Stomach (tissue), 19 donors: ENCODE measurements at places on chromosomes 5 and 9. TPM values are rescaled to one million over a fixed set of nuclear protein-coding genes. Genes with fewer than 3 reads are reported as not detected.

DNA sequence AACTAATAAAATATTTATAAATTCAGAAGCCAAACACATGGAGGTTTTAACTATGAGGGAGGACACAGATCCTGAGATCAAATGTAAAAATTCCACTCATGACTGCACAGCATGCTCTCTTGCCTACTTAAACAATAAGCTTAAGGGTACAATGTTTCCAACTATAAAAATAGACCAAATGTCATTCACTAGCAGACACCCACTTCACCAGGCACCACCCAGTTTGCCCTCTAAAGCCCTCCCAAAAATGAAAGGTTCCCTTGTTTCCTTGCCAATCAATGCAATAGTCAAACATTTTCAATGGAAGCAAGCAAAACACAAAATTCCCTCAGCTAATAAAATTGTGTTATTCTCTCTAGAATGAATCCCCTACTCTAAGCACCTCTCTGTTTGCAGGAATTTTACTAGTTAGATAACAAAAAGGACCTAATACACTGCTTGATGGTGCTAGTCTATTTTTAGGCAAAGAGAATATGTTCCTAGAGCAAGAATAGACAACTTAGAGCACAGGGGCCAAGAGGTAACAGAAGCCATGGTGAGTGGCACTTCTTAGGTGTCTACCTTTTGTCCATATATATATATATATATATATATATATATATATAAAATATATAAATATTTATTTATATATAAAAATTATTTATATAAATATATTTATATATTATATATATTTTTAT lies 135.3 kb downstream of the HOMER1 start:
- no peak overlapping the region for H3K4me3 ChIP-seq
- DNase-seq, result no peak
- no peak overlapping the region for H3K27ac ChIP-seq
- H3K36me3 ChIP-seq, result peaks cover 6% of the 10 kb centered on the region

DNA sequence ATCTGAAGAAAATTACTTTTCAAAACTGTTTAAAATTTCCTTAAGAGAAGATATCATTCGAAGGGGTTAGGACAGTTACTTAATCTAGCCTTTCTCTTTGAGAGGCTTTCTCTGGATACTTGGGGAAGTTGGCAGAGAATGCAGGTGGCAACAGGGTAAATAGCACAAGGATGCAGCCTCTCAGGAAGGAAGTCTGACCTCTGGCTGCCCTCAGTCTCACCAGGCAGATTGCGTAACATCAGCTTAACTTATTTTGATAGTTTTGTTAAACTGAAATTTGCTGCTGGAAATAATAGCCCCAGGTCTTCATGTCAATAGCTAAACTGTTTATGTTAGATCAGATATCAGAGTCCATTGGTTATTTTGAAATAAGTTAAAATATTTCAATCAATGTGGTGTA lies 20.4 kb downstream of the CCDC192 start:
- no peak overlapping the region for H3K4me3 ChIP-seq
- H3K4me1 ChIP-seq, result no peaks in the 10 kb centered on the region
- DNase-seq, result no peak
- H3K36me3 ChIP-seq, result no peaks in the 10 kb centered on the region
- no peak overlapping the region for H3K27ac ChIP-seq
- no peaks in the 10 kb centered on the region for H3K27me3 ChIP-seq

DNA sequence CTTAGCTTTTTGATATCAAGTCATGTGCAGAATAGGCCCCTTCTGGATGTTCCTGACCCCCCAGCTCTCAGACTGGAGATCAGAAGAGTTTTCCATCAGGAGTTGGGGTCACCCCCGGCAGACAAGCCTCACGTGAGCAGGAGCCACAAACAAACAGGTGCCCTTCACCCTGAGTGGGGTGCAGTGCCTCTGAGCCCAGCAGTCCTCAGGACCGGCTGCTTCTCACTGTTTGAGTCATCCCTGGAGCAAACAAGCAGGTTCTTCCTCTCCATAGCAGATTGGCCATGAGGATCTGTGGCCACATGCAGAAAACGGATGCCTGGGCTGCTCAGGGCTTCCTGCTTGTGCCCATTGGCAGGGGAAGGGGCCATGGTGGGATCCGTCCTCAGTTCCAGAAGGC lies 47.0 kb downstream of the LRSAM1 start:
- H3K4me1 ChIP-seq, result peaks cover 10% of the 10 kb centered on the region
- no peak overlapping the region for H3K27ac ChIP-seq
- H3K4me3 ChIP-seq, result no peak overlapping the region
- H3K36me3 ChIP-seq, result peaks cover 33% of the 10 kb centered on the region

DNA sequence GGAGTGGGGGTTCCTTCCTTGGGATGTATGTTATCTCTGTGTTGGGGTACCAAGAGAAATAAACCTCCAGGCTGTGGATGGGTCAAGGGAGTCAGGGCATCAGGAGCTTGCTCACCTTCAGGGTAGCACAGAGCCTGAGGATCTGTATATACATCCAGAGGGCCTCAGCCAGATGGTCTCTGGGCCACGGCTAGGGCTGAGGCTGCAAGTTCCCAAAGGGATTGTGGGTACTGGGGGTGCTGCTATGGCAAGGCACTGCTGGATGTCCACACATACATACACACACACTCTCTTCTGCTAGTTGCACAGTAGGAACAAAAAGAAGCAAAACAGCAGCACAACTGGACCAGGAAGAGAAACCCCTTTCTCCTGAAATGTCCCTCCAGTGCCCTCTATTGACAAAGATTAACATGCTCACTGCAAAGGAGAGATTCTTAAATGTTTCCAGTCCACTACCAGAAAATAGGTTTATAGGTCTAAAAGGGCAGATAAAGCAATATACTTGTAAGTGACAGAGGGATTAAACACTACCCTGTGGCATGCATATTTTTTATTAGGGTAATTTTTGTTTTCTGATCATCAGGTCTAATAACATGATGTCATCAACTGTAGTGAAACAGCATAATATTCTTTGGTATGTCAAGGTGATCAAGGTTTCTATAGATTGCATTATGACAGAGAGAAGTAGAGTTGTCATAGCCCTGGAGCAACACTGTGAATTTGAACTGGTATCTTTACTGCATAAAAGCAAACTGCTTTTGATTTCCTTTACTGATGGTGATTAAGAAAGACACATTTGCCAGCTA lies 56.3 kb upstream of the KCNN2 start:
- no peak for DNase-seq
- H3K36me3 ChIP-seq, result no peaks in the 10 kb centered on the region
- no peaks in the 10 kb centered on the region for H3K4me1 ChIP-seq
- H3K27ac ChIP-seq, result no peak overlapping the region

Gene TJP2
- 162 TPM for total RNA-seq

GRCh38 chr5:54558362-54558761 lies 40.8 kb downstream of the SNX18 start:
- peak; percentile 28 for DNase-seq
- no peaks in the 10 kb centered on the region for H3K27me3 ChIP-seq
- H3K27ac ChIP-seq, result peak overlapping the region; percentile 60
- no peaks in the 10 kb centered on the region for H3K36me3 ChIP-seq

- no peak for DNase-seq
- H3K4me3 ChIP-seq, result no peak overlapping the region
- no peaks in the 10 kb centered on the region for H3K27me3 ChIP-seq
- no peaks in the 10 kb centered on the region for H3K36me3 ChIP-seq
These were observed 1561.4 kb downstream of the MAT2B start for GRCh38 chr5:165066751-165067385.

Gene TMEM252
- not detected for total RNA-seq

- H3K36me3 ChIP-seq, result no peaks in the 10 kb centered on the region
- H3K4me3 ChIP-seq, result no peak overlapping the region
- no peak for DNase-seq
- H3K27me3 ChIP-seq, result no peaks in the 10 kb centered on the region
- no peak overlapping the region for H3K27ac ChIP-seq
These were observed 135.2 kb upstream of the TUSC1 start for GRCh38 chr9:25813478-25813877.

GRCh38 chr9:129391221-129391661 lies 213.2 kb upstream of the IER5L start:
- H3K4me3 ChIP-seq, result no peak overlapping the region
- DNase-seq, result no peak
- H3K27me3 ChIP-seq, result no peaks in the 10 kb centered on the region
- H3K27ac ChIP-seq, result no peak overlapping the region

Gene UBE2QL1
- 0.89 TPM for total RNA-seq

Gene EXOSC3
- 55.3 TPM for total RNA-seq

- peaks cover 13% of the 10 kb centered on the region for H3K27me3 ChIP-seq
- H3K4me3 ChIP-seq, result peak overlapping the region; percentile 52
- DNase-seq, result no peak
- H3K27ac ChIP-seq, result peak overlapping the region; percentile 91
These were observed 302.1 kb downstream of the PARP8 start for GRCh38 chr5:50968356-50969149.

Gene RXRA
- total RNA-seq, result 35.9 TPM

DNA sequence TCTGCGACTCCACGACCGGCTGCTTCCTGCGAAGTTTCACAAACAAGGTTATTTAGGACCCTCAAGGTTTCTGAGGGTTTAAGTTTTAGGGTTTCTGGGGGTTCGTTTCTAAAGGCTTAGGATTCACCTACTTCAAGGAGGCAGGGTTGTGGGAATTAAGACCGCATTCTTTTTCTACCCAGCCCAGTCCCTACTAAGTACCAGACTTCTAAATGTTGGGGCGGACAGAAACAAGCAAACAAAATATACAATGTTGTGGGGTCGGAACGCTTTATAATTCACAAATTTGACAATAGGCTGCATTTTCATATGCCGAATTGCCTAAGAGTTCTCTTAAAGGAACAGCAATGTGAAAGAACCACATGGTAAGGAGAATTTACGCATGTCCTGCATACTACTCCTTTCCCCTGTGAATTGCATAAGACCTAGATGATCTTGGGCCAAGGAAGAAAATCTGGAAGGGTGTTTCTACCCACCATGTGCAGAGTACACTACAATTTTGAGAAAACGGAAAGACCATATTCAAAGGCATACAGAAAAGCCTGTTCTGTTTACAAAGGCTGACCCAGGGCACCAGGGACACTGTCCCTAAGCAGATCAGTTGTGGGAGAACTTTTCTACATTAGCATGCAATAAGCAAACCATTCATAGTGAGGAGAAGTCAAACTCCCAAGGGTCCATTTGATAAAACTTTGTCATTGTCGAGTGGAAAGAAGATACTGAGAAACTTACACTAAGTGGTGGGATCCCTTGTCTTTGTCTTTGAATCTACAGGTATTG lies 457.3 kb downstream of the RAB3C start:
- H3K4me1 ChIP-seq, result peaks cover 28% of the 10 kb centered on the region
- H3K36me3 ChIP-seq, result no peaks in the 10 kb centered on the region
- H3K27ac ChIP-seq, result peak overlapping the region; percentile 92
- H3K27me3 ChIP-seq, result no peaks in the 10 kb centered on the region
- H3K4me3 ChIP-seq, result peak overlapping the region; percentile 78

Gene SLC26A2
- total RNA-seq, result 8.4 TPM

- peaks cover 6% of the 10 kb centered on the region for H3K4me1 ChIP-seq
- no peak overlapping the region for H3K27ac ChIP-seq
- no peak for DNase-seq
- no peak overlapping the region for H3K4me3 ChIP-seq
- H3K27me3 ChIP-seq, result no peaks in the 10 kb centered on the region
- no peaks in the 10 kb centered on the region for H3K36me3 ChIP-seq
These were observed 132.2 kb upstream of the HMHB1 start for GRCh38 chr5:143679777-143680176.

Gene TLE1
- 136 TPM for total RNA-seq

- H3K4me3 ChIP-seq, result no peak overlapping the region
- DNase-seq, result no peak
- H3K36me3 ChIP-seq, result no peaks in the 10 kb centered on the region
- no peaks in the 10 kb centered on the region for H3K27me3 ChIP-seq
- peaks cover 66% of the 10 kb centered on the region for H3K4me1 ChIP-seq
These were observed 24.8 kb downstream of the PTPN3 start for GRCh38 chr9:109473329-109473728.

Gene RCL1
- 11.7 TPM for total RNA-seq

GRCh38 chr9:24439456-24439855 lies 106.2 kb downstream of the IZUMO3 start:
- H3K4me1 ChIP-seq, result no peaks in the 10 kb centered on the region
- no peak overlapping the region for H3K4me3 ChIP-seq
- no peaks in the 10 kb centered on the region for H3K36me3 ChIP-seq
- H3K27ac ChIP-seq, result no peak overlapping the region
- H3K27me3 ChIP-seq, result no peaks in the 10 kb centered on the region

- no peaks in the 10 kb centered on the region for H3K36me3 ChIP-seq
- H3K27me3 ChIP-seq, result no peaks in the 10 kb centered on the region
- peaks cover 13% of the 10 kb centered on the region for H3K4me1 ChIP-seq
- no peak overlapping the region for H3K27ac ChIP-seq
- H3K4me3 ChIP-seq, result no peak overlapping the region
These were observed 120.8 kb downstream of the GALNT10 start for GRCh38 chr5:154311362-154311761.

DNA sequence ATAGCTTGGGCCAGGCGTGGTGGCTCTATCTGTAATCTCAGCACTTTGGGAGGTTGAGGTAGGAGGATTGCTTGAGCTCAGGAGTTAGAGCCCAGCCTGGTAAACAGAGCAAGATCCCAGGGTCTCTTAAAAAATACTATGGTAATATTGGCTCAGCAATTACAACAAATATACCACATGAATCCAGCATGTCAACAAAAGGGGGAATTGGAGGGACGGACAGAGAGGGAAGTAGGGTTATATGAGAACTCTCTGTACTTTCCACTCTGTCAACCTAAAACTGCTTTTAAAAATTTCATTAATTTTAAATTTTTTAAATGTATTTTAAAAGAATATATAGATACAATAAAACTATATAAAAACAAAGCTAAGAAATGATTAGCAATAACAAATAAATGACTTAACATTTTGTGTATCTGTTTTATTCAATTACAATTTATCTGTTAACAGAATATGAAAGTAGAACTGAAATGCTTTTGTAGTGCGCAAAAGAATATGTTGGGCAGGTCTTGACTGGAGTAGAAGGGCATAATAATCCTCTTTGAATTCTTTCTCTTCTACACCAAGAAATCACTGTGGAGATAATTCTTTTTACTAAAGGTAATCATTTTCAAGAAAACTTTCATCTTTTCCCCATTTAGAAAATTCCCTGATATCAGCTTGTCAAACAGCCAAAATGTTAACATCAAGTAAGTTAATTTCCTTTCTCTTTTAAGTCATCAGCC lies 12.9 kb upstream of the CDC42SE2 start:
- H3K27me3 ChIP-seq, result no peaks in the 10 kb centered on the region
- no peak for DNase-seq
- H3K4me3 ChIP-seq, result no peak overlapping the region

GRCh38 chr9:130382096-130382495 lies 62.7 kb upstream of the ASS1 start:
- no peaks in the 10 kb centered on the region for H3K4me1 ChIP-seq
- H3K4me3 ChIP-seq, result no peak overlapping the region
- DNase-seq, result no peak
- H3K27me3 ChIP-seq, result peaks cover 12% of the 10 kb centered on the region
- H3K27ac ChIP-seq, result no peak overlapping the region

DNA sequence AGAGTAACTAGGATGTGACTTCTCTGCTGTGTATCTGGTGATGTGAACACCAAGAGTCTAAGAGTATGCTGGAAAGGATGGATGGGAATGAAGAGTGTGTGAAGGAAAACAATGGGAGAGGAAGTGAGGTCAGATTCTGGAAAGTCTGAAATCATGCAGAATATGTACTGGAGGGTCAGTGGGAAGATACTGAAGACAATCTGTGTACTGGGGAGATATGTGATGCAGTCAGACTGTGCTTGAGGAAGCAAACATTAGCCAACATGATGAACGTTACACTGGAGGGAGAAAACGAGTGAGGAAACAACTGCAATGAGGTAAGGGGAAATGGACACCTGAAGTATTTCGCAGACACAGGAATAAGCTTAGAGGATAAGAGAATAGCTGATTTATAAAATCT lies 105.7 kb downstream of the NR3C1 start:
- H3K27ac ChIP-seq, result no peak overlapping the region
- no peaks in the 10 kb centered on the region for H3K27me3 ChIP-seq
- no peak for DNase-seq
- H3K36me3 ChIP-seq, result peaks cover 75% of the 10 kb centered on the region
- H3K4me3 ChIP-seq, result no peak overlapping the region
